Activated T-cell treated with anti-CD3 and anti-CD28 coated beads for 48 hours (primary cell): ENCODE measurements at places on chromosomes 6 and 20.
A peak's percentile ranks its signal among the peaks of the same experiment; 100 is the strongest.

DNA sequence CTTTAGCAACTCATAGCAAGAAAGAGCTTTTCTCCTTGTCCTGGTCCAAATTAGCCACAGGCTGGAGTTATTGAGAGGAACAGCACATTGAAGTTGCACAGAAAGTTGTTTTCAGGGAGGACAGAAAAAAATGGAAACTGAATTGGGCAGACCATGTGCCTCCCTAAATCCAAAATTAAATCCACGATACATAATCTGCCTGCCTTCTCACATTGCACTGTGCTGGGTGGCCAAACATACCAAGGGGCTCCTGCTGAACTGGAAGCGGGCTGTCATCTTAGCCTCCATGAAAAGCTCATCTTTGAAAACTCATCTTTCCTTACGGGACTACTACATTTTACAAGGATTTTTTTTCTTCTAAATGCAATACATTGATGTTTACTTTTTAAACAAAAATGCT, 59.9 kb downstream of the TNFAIP3 start:
- no peak for DNase-seq

GRCh38 chr6:46784535-46784934, 8.7 kb upstream of the MEP1A start:
- no peak for DNase-seq

GRCh38 chr20:15288106-15288505, 950.7 kb upstream of the FLRT3 start:
- DNase-seq = no peak

DNA sequence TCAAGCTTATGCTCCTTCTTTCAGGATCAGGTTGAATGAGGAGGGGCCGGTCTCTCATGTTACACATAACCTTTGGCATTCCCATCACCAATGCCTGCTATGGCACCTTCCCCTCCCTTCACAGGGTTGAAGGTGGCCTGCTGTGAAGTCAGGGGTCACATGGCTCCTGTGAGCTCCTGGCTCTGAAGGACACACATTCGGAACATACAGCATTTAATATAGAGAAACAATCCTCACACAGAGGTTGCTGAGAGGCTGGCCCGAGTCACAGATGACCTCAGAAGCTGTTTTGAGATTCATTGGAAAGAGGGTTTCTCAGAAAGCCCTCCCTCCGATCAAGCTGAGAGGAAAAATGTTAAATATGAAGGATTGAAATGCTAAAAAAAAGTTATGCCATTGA, 82.1 kb downstream of the PSMG4 start:
- DNase-seq = no peak

GRCh38 chr20:41300886-41301285, 16.6 kb downstream of the ZHX3 start:
- DNase-seq = no peak

- no peak for DNase-seq
These were observed 8.5 kb downstream of the BAG6 start for GRCh38 chr6:31643818-31644454.

GRCh38 chr20:53011640-53012039, 39.5 kb downstream of the TSHZ2 start:
- no peak for DNase-seq

DNA sequence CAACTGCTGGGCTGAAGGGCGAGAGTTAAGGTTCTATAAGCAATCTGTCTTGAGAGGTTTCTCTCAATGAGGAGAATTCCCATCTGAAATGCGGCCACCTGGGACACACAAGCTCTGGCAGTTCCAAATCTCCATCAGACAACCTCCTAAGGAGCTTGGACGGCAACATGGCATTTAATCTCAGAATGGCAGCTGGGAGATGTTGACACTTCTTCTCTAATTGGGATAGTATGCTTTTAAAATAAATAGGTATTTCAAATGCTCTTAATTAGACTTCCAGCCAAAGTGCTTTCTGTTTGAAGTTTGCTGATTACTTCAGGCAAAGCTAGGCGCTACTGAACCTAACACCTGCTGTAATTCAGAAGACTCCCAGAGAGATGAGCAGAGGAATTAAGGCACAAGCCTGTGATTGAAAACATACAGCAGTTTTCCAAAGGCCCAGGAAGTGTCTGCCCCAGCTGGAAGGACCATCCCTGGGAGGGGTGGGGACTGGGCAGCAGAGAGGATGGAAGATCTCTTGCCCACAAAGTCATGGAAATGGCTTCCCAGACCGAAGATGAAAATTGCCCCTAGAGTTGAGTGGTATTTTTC, 59.1 kb upstream of the KCNK16 start:
- DNase-seq = no peak

- no peak for DNase-seq
These were observed 93.6 kb upstream of the ADGRF1 start for GRCh38 chr6:47135772-47136171.

DNA sequence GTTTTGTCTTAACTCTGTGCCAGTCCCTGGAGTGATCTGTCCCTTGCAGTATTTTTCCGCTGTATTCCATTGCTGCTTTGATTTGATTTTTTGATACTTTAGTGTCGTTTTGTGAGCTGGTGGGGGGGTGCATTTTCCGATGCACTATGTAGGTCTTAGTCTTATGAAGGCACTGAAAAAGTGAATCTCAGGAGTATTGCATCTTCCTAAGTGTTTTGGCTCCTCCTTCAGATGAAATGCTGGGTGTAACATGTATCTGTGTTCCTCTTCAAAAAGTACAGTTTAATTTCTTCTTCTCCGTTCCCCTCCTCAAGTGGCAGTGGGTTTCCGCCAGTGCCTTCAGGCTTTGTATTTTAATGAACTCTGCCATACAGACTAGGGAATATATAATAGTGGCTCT, 580.7 kb upstream of the GJE1 start:
- DNase-seq = no peak

GRCh38 chr20:37243937-37244571, 17.6 kb downstream of the GHRH start:
- no peak for DNase-seq

- no peak for DNase-seq
These were observed 121.7 kb upstream of the MYLIP start for GRCh38 chr6:16007146-16007545.

DNA sequence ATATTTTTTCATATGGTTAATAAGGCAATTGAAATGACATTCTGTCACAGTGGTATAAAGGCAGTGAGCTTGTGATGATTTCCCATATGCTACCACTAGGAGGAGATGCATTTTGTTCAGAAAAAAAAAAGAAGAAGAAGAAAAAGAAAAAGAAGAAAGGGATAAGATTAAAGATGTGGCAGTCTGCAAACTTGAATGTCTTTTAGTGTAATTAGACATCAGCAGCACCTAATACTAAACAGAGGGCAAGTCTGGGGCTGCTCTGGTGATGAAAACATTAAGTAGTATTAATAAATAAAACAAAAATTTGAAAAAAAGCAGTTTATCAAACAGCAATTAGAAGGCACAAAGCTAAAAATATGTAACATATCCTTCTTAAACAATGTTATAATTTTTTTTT, 95.4 kb upstream of the DEFB112 start:
- no peak for DNase-seq

DNA sequence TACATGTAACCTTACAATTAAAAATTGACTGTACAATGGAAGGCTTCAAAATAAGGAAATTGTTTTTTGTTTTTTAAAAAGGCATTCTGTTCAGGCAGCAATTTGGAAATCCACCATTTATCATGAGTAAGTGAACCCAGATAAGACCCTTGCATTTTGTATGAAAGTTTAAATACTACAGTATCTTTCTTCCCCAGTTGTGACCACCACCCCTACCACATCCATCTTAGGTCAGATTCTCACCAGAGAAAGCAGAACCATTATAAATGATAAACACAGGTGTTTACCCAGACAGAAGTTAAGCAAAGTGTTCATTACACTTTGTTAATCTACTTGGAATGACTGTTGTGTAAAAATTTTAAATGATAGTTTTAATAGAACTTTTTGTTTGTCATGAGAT, 20.2 kb downstream of the SENP6 start:
- DNase-seq = no peak

DNA sequence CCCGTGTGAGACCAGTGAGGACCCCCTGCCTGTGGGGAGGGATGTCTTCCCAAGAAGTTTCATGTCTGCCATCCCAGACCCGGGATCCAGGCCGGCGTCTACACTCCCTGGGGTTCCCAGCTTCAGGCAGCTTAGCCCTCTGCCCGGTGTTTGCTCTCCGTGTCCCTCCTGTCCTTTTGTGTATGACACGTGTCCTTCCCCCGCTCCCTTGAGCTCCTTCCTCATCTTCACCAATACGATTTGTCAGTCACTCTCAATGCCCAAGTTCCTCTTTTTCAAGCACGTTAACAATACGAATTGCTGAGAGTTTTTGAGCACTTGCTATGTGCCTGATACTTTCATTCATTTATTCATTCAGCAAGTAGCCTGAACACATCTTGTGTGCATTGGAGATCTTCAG, 115.6 kb upstream of the PTPN1 start:
- DNase-seq = no peak

- peak; percentile 72 for DNase-seq
These were observed 117.0 kb downstream of the RTN4IP1 start for GRCh38 chr6:106512048-106512967.

GRCh38 chr6:63745784-63746183, 110.2 kb downstream of the PHF3 start:
- DNase-seq = no peak

GRCh38 chr6:131937226-131937625, 13.9 kb downstream of the CCN2 start:
- DNase-seq = no peak

- DNase-seq = no peak
These were observed 224.8 kb upstream of the RREB1 start for GRCh38 chr6:6883011-6883410.

- DNase-seq = no peak
These were observed 623 bp upstream of the SNX9 start for GRCh38 chr6:157822245-157823000.

DNA sequence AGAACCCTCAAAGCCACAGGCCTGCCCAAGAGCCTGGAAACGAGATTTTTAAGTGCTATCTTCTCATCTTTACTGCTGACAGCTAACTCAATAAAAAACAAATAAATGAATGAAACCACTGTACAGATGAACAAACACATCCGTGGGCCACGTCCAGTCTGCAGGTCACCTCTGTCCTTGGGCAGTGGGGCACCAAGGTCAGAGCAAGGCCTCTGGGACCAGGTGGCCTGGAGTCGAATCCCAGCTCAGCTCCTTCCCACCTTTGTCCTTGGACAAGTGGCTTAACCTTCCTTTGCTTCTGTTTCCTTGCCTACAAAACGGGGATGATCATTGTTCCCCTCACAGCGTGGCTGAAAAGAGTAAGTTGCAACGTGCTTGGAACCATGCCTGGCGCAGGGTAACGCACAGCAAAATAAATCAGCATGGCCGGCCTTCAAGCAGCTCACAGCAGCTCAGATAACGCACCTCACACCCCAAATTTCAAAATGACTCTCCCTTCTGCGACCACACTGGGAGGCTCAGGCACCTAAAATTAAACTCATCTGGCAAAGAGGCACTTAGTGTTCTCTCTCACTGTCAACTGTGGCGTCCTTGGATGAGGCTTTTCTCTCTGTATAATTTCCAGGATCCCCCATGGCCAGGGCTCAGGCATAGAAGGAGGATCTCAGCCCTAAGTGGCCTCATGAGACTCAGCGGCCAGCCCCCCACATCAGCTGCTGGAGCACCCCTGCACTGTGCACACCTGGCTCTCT, 35.7 kb downstream of the RRBP1 start:
- DNase-seq = no peak

- no peak for DNase-seq
These were observed 338.3 kb upstream of the CHD6 start for GRCh38 chr20:41956338-41957074.
